ENCODE measurements at places on chromosomes 3 and 15.

GRCh38 chr3:44887101-44887500, 12.7 kb downstream of the TGM4 start:
- no peak for DNase-seq

DNA sequence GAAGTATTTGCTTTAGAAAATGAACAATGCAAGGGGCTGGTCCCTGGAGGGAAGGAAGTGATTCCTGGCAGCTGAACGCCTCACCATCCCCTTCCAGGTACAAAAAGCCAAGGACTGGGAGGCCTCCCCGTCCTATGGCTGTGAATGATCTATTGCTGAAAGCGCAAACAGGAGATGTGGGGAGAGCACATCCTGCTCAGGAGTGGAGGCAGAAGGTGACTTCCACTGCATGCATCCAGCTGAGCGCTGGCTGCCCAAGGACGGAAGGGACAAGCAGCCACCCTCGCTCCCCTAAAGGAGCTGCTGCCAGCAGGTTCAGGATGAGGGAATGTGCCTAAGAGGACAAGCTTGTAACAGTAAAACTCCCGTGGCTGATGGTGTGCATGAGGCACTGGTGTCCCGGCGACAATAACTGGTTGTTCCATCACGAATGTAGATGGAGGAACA, 41.4 kb downstream of the ABTB1 start:
- DNase-seq: no peak

DNA sequence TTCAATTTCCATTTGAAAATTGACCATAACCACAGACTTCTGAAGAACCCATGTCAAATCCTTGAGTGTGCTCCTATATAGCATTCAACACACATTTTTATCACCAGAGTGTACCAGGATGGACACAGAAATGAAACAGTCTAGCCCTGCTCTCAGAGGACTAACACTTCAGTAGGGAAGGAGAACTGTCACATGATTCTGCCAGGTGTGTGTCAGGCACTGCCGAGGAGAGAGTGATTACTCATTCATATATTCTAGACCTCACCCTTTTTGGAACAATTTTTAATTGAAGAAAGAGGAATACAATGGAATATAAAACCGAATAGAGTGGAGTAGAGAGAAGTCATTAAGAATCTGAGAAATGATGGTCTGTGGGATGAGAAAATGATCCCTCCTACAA, 125.8 kb downstream of the ERC2 start:
- DNase-seq: no peak

DNA sequence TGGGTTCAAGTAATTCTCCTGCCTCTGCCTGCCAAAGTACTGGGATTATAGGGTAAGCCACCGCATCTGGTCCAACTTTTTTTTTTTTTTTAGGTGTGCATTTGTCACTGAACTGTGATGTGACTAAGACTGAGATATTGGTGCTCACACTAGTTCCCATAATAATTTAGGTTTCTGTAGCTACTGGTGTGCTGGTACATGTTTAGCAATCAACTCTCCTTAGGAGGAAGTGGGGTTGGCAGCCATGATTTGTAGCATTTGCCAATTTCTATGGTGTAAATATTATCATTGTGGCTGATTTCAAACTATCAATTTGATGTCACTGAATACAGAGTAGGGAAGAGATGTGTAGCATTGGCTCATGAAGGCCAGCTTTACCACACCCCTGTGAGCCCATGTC, 372.7 kb downstream of the EDEM1 start:
- DNase-seq: no peak

- DNase-seq: no peak
Observed at GRCh38 chr3:20396335-20396734, 210.3 kb upstream of the SGO1 start.

GRCh38 chr3:17398959-17399551, 343.4 kb downstream of the TBC1D5 start:
- DNase-seq: no peak

- DNase-seq: no peak
Observed at GRCh38 chr3:119329551-119329950, 35.4 kb downstream of the ARHGAP31 start.

DNA sequence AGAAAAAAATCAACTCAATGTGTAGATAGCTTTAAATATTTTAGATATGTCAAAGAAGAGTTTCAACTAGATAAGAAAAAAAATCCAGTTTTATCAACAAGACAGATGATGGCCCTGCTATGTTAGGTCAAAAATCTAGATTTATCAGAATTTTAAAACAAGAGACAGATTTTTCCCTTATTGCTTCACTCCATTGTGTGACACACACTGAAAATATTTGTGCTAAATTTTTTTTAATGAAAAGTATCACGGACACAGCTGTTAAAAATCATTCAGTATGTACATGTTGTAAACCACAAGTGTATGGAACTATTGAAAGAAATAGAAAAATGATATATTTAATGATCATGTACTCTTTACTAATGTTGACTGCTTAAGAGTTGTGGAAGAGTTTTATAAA, 43.6 kb downstream of the FOXB1 start:
- DNase-seq: no peak

DNA sequence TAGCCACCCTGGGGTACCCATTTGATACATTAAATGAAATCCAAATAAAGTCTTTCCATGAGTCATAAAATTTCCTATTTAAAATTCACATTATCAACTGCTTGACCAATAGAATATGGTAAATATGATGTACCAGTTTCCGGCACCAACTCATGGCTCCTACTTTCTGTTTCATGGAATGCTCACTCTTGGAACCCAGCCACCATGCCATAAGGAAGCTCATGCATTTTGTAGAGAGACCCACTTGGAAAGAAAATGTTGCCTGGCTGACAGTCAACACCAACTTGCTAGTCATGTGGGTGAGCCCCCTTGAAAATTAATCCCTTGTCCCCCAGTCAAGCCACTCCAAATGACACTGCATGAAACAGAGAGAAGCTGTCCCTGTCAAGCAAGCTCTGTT, 57.2 kb downstream of the WWTR1 start:
- DNase-seq: no peak

GRCh38 chr3:59251869-59252268, 202.0 kb upstream of the CFAP20DC start:
- no peak for DNase-seq

DNA sequence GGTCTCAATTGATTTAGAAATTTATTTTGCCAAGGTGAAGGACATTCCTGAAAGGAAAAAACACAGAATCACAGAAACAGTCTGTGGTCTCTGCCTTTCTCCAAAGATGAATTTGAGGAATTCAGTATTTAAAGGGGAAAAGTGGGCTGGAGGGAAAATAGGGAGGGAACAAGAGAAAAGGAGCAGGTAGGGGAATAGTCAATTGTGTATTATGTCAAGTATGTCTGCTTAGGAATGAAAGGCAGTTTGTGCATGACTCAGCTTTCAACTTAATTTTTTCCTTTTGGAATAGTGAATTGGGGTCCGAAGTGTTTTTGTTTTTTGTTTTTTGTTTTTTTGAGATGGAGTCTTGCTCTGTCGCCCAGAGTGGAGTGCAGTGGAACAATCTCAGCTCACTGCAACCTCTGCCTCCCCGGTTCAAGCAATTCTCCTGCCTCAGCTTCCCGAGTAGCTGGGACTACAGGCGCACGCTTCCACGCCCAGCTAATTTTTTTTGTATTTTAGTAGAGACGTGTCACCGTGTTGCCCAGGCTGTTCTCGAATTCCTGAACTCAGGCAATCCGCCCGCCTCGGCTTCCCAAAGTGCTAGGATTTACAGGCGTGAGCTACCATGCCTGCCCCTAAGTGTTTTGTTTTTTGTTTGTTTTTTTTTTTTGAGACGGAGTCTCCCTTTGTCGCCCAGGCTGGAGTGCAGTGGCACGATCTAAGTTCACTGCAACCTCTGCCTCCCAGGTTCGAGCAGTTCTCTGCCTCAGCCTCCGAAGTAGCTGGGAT, 74.1 kb upstream of the MAP4 start:
- no peak for DNase-seq

DNA sequence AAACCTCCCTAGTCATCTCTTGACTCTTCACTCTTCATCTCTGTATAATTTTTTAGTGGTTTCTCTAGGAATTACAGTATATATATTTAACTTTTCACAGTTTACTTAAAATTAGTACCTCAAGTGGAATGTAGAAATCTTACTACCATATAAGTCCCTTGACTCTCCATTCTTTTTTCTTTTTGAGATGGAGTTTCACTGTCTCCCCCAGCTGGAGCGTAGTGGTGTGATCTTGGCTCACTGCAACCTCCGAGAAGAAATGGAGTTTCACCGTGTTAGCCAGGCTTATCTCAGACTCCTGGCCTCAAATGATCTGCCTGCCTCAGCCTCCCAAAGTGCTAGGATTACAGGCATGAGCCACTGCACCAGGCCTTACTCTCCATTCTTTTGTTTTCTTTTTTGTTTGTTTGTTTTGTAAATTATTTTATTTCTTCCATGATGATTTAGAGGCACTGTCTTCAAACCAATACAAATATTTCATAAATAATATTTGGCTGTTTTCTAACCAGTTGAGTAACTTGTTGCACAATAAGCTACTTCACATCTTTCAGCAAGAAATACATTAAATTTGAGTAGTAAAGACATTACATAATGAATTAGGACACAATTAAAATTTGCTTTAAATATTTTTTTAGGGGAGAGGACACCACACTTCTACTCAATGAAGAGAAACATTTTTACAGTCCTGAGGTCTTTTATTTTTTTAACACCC, 144.8 kb downstream of the RBPMS2 start:
- no peak for DNase-seq

GRCh38 chr15:48233246-48233645, 27.1 kb downstream of the SLC12A1 start:
- no peak for DNase-seq

DNA sequence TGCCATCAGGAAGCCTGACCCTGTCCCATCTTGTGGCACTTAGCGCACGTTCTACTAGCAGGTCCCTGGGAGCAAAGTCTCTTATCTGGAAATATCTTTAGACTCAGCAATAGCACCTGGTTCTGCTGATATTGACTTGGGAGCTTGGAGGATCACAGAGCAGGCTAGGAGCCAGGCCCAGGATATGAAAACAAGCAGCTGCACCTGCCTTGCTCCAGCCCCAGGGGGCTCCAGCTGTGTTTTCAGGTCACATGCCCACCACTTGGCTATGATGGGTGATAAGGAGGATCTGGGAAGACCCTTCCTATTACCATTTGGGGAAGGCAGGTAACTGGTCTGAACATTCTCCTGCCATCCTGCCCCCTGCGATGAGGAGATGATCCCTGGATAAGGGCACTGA, 87.8 kb downstream of the C3orf70 start:
- DNase-seq: no peak

DNA sequence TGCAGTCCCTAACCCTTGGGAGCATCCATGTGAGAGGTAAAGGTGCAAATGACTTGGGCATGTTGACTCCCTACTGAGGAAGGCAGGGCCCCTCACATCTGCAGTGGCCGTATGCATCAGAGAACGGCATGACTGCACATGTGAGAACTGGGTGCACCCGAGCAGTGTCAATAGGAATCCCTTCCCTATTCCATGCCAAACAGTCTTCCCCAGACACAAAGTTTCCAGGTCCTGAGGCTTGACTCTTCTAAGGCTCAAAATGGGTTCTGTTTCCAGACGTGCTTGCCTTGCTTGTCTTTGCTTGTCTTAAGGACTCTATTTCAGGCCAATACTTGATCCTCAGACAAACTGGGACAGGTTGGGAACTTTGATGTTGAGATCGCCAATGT, 20.5 kb upstream of the ANPEP start:
- DNase-seq: no peak

- DNase-seq: no peak
Observed at GRCh38 chr15:77895742-77896141, 181.8 kb downstream of the TBC1D2B start.

DNA sequence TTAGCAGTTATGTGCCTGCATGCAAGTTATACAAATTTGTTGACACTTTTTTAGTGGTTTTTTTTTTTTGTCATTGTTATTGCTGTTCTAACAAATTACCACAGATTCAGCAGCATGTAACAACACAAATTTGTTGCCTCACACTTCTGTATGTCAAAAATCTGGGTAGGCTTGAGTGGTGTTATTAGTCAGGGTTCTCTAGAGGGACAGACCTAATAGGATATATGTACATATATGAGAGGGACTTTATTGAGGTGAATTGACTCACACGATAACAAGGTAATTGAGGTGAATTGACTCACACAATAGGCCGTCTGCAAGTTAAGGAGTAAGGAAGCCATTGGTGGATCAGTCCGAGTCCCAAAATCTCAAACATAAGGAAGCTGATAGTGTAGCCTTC, 15.0 kb upstream of the PLSCR1 start:
- no peak for DNase-seq

DNA sequence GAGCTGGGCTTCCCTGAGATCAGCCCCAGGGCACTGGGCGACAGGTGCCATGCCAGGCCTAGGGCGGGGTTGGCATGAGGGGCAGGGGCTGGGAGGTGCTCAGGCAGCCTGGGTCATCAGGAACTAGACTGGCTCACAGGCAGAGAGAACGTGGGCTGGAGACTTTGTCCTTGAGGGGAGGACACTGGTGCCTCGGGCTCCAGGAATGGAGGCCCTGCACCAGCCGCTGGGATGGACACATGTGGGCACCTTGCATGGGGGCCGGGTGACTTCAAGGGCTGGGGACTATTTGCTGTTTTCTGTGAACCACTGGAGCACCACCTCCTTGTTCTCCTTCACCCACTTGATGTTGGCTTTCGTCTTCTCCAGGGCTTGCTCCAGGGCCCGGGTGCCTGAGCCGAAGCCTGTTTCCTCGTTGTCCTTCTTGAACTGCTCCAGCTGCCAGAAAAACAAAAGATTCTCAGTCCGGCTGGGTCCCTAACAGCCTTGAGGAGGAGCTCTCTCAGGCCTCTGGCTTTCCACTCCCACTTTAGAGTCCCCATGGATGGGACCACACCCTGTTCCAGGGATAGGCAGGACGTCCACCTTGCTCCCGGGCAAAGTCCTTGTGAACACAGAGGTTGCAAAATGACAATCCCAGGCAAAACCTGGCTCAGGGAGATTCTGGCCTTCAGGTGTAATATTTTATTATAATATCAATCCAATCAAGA, 9.1 kb downstream of the MESP2 start:
- no peak for DNase-seq

DNA sequence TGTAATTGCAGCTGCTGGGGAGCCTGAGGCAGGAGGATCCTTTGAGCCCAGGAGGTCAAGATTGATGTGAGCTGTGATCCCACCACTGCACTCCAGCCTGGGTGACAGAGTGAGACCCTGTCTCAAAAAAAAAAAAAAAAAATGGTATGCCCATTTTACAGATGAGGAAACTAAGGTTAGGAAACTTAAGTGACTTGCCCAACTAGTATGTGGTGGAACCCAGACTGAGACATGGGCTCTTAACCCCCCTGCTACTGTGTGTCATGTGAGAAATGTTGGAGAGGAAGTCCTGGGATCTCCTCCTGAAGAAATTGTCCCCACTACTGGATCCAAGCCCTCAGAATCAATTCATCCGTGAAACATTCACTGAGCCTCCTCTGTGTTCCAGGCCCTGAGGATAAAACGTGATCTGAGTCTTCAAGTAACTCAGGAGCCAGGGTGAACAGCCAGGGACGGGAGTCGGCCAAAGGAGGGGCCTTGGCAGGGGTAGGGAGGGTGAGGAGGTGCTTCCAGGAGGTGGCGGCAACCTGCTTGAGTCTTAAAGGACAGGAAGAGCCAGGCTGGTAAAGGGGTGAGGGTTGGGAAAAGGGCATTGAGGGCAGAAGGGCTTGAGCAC, 19.6 kb upstream of the RNU6-1 start:
- no peak for DNase-seq

Measured in RCC 7860 (cell line).